ENCODE measurements at places on chromosomes 3 and 15.

GRCh38 chr3:39812537-39812936 is 3.1 kb downstream of the MYRIP start:
- DNase-seq = no peak

GRCh38 chr15:57195326-57195725 is 181.0 kb upstream of the CGNL1 start:
- DNase-seq = no peak

DNA sequence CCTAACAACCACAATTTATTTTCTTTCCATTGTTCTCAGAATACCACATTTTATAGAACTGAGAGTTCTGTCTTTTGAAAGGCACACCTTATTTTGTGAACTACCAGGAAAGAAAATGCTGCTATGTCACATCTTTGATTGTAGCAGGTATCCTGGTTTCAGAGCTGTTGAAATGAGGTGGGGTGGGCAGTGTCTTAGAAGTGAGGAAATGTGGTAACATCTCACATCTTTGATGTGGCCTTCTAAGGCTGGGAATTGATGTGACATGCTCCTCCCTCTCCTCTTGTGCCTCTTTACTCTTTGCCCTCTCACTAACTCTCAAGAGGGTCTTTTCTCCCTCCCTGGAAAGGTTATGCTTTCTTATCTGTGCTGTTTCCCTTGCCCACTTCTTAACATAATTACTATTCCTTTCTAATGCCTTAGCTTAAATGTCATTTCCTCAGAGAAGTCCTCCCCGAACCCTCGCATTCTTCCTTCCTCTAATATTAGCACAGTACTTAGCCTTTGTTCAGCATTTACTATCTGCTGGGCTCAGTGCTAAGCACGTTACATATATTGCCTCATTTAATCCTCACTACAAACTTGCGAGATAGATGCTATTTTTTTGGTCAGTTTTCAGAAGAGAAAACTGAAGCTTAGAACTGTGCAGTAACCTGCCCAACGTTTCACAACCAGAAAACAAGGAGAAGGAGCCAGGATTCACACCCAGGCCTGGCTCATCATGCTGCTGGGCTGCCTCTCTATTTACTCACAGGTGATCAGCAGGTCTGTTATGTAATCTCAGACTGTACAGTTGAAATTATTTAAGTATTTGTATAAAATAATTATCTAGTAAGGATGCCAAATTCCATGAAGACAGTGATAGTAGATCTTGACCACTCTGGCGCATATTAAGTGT is 24.0 kb upstream of the SPTSSB start:
- DNase-seq = no peak

GRCh38 chr3:197615430-197615829 is 59.7 kb upstream of the BDH1 start:
- no peak for DNase-seq

GRCh38 chr3:23685541-23686258 is 120.1 kb upstream of the UBE2E1 start:
- no peak for DNase-seq

DNA sequence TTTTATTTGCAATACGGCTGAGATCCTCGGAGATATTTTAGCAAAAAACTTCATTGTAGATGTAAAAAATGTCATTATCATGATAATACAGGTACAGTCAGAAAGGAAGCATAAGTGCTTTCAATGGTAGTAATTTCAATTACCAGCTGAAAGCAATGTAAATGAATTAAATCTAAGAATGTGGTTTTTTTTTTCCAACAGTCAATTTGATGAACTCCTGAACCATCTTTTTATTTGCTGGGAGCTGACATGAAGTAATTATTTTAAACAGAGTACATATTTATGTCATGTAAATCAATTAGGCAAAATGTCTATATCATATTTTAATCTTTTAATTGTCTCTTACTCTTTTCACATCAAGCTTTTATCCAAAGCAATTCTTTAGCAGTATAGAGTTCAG is 70.6 kb downstream of the MORC1 start:
- no peak for DNase-seq
